ENCODE measurements at places on chromosomes 5 and 9. TPM values are rescaled to one million over a fixed set of nuclear protein-coding genes. Genes with fewer than 3 reads are reported as not detected.

Gene ALDH1A1
- total RNA-seq, result not detected

- peak; percentile 28 for DNase-seq
Observed at GRCh38 chr9:85859765-85860164, 81.2 kb upstream of the NAA35 start.

Gene IL33
- total RNA-seq, result 0.67 TPM

DNA sequence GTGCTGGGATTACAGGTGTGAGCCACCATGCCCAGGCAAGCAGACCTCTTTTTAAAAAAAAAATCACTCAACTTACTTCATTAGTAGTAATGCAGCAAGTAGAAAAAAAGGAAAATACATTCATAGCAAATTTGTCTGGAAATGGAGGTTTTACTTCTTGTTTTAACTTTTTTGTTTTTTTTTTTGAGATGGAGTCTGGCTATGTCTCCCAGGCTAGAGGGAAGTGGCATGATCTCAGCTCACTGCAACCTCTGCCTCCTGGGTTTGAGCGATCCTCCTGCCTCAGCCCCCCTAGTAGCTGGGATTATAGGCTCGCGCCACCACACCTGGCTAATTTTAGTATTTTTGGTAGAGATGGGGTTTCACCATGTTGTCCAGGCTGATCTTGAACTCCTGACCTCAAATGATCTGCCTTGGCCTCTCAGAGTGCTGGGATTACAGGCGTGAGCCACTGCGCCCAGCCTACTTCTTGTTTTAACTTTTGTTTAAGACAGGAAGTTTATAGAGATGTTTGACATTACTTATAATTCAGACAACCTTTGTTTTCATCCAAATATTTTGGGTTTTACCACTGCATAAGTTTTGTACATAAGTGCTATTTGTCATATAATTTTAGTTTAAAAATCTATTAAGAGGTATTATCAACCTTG, 26.5 kb downstream of the UBE2R2 start:
- no peak for DNase-seq

GRCh38 chr9:99833735-99834134, 12.1 kb downstream of the NR4A3 start:
- DNase-seq, result no peak

All from foreskin keratinocyte (primary cell).